ENCODE measurements at places on chromosomes 1 and 21.

DNA sequence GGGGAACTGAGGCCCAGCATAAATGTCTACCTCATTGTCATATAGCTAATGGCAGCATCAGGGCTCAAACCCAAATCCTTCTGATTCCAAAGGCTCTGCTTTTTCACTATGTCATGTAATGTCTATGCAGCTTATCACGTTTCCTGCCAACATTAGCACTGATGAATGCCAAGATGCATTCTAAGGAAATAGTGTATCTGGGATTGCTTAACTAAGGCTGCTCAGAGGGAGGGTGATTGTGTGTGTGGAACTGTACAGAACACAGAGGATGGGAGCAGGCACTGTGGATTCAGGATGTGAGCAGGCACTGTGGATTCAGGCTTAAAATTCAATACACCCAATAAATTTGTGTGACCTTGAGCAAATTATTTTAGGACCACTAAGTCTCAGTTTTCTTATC lies 456.4 kb upstream of the DEPDC1 start:
- H3K36me3 ChIP-seq = no peaks in the 10 kb centered on the region
- no peaks in the 10 kb centered on the region for H3K4me1 ChIP-seq
- H3K27ac ChIP-seq = no peak overlapping the region
- no peak for DNase-seq
- no peaks in the 10 kb centered on the region for H3K27me3 ChIP-seq

DNA sequence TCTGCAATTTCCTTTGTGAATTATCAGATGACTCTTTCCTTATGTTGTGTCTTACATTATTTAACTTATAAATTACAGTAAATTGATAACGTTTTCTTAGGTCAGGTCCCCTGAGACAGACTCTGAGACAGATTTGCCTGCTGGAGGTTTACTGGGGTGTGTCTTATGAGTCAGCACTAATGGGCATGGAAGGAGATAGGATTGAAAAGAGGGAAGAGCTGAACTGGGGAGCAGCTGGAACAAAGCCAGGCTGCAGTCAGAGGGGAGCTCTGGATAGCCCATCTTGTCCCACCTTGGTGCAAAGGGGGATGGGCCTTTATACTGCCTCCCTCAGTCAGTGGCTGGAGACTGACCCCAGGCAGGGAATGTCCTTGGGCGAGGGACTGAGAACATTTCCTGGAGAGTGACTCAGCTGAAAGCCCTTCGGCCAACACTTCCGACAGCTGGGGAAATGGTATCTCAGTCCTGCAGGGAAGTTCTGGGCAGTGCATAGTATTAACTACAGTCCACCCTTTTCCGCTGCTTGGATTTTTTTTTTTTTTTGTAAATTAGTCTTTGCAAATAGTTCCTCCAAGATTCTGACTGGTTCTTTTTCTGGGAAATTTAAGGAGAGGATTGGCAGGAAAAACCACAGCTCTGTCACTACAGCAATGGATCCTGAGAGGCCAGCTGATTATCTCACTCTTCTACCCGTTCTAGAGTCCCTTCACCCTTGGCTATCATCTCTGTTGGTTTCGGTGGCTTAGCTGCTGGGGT lies 39.1 kb upstream of the CDC42BPA start:
- H3K4me1 ChIP-seq = peaks cover 18% of the 10 kb centered on the region
- H3K27ac ChIP-seq = peak overlapping the region; percentile 52
- no peaks in the 10 kb centered on the region for H3K36me3 ChIP-seq
- DNase-seq = peak; percentile 81

- H3K4me3 ChIP-seq = no peak overlapping the region
- peaks cover 18% of the 10 kb centered on the region for H3K4me1 ChIP-seq
- no peak overlapping the region for H3K27ac ChIP-seq
- no peaks in the 10 kb centered on the region for H3K36me3 ChIP-seq
- DNase-seq = peak; percentile 63
Measured at GRCh38 chr21:35737899-35738346, 322.4 kb downstream of the SETD4 start.

DNA sequence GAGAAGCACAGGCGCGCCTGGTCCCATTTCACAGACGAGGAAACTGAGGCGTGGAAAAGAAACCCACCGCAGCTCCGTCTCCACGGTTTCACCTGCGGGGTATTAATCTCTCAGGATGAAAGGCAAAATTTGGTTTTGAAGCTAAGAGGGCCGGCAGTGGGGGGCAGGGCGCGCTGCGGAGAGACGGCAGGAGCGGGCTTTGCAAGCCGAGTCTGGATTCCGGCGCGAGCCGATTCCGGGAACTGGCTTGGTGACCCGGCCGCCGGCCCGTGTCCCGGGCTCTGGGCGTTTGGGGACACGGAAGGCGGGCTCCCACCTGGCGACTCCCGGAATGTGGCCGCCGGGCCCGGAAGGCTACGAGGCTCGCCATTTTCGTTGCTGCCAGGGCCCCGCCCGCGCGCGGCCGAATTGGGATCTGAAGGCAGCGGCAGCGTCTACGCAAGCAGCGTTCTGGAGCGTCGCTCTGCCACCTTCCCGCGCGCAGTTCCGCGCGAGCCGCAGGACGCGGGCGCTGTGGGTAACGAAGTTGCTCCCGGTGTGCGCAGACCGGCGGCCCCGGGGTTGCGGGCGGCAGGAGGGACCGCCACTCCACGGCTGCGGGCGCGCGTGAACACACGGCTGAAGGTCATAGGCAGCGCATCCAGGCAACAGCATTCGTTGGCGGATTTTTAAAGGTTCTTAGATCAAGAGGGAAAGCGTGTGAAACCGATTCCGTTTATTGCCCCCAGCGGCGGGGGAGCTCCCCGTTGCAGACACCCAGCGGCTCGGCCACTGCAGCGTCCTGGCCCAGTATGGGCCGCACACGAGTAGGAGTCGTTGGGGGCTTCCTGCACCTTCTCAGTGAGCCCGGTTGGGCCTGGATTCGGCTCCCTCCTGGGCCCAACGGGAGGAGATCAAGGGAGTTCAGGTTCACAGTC lies 5.4 kb upstream of the PRDM16 start:
- peaks cover 5% of the 10 kb centered on the region for H3K4me1 ChIP-seq
- H3K36me3 ChIP-seq = no peaks in the 10 kb centered on the region
- no peak overlapping the region for H3K27ac ChIP-seq

- no peak for DNase-seq
- no peak overlapping the region for H3K4me3 ChIP-seq
- H3K27me3 ChIP-seq = no peaks in the 10 kb centered on the region
- no peaks in the 10 kb centered on the region for H3K36me3 ChIP-seq
- H3K4me1 ChIP-seq = no peaks in the 10 kb centered on the region
Measured at GRCh38 chr21:25887166-25887565, 152.4 kb downstream of the GABPA start.

DNA sequence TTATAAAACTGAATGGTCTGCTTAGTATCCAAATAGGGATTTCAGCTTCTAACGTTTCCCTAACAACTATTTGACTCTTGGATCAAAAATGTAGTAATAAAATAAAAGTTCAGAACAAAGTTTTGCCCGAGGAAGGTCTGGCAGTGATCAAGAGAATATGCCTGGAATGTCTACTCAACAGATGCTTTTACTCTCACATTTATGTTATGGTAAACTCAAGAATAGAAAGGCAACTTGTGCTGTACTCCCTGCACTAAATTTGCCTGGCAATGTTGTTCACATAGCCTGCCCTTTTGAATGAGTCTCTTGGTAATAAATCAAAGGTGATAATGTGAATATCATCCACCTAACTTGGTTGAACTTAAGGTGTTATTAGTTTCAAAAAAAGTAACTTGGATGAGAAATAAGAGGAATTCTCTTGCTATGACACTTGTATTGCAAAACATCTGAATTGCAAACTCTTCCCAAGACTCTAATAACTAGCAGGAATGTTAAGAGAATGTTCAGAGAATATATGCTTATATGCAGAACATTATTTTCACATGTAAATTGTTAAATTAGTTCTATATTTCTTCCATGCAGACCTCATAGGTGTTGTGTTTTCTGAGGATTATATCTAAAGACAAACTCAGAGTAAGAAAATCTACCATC lies 215.8 kb downstream of the COL24A1 start:
- no peaks in the 10 kb centered on the region for H3K4me1 ChIP-seq
- H3K4me3 ChIP-seq = no peak overlapping the region
- no peaks in the 10 kb centered on the region for H3K27me3 ChIP-seq
- peak; percentile 2 for DNase-seq

GRCh38 chr1:14242123-14242522 lies 356.4 kb upstream of the KAZN start:
- no peaks in the 10 kb centered on the region for H3K27me3 ChIP-seq
- no peak for DNase-seq
- H3K4me3 ChIP-seq = no peak overlapping the region

- H3K36me3 ChIP-seq = no peaks in the 10 kb centered on the region
- no peak overlapping the region for H3K4me3 ChIP-seq
- no peaks in the 10 kb centered on the region for H3K27me3 ChIP-seq
- no peak overlapping the region for H3K27ac ChIP-seq
Measured at GRCh38 chr1:234294109-234294817, 79.0 kb upstream of the COA6 start.

DNA sequence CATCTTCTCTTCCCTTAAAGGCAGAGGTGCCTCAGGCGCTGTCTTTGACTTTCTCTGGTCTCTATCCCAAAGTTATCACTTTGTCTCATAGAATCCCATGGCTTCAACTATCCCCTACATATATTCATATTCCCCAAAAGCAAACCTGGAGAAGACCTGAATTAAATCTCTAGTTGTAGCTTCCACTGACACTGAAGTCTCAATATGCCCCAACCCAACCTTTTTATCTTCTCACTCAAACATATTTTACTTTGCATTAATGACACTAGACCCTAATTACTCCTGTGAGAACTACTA lies 354.5 kb upstream of the DUSP10 start:
- no peak overlapping the region for H3K27ac ChIP-seq
- H3K36me3 ChIP-seq = no peaks in the 10 kb centered on the region
- no peak for DNase-seq
- H3K27me3 ChIP-seq = no peaks in the 10 kb centered on the region
- no peak overlapping the region for H3K4me3 ChIP-seq
- no peaks in the 10 kb centered on the region for H3K4me1 ChIP-seq

DNA sequence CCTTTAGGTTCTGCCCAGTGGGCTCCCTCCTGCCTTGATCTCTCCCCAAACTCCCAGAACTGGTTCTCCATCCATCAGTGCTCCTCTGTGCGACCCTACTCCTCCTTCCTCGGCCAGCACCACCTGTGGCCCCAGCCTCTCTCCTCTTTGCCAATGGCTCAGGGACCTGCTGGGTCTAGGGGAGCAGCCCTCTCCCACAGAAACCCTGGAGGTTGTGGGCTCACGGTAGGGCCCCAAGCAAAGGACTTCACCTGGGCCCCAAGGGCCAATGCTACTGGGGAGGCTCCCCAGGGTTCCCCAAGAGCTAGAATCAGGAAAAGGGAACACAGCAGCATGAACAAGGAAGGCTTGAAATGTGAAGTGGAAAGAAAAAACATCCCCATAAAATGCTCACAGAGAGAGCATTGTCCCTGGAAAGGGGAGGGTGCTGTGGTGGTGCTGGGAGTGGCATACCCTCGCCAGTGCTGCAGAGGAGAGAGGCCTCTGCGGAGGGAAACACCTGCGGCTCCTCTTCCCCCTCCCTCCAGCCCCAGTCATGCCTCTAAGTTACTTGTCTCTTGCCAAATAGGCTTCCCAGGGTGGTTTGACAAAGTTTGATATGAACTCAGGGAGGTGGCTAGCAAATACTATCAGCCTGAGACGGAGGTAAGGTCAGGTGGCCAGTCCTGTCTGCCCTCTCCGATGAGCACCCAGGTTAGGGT lies 2.5 kb downstream of the TMEM63A start:
- no peak overlapping the region for H3K27ac ChIP-seq
- H3K27me3 ChIP-seq = no peaks in the 10 kb centered on the region
- no peak overlapping the region for H3K4me3 ChIP-seq
- H3K36me3 ChIP-seq = no peaks in the 10 kb centered on the region
- H3K4me1 ChIP-seq = peaks cover 9% of the 10 kb centered on the region

- H3K4me1 ChIP-seq = no peaks in the 10 kb centered on the region
- no peaks in the 10 kb centered on the region for H3K36me3 ChIP-seq
- no peak for DNase-seq
- no peak overlapping the region for H3K4me3 ChIP-seq
- H3K27ac ChIP-seq = no peak overlapping the region
- H3K27me3 ChIP-seq = no peaks in the 10 kb centered on the region
Measured at GRCh38 chr1:65207317-65207716, 59.3 kb downstream of the AK4 start.

Data from astrocyte (in vitro differentiated cells and primary cell).